ENCODE measurements at places on chromosomes 4 and X.

DNA sequence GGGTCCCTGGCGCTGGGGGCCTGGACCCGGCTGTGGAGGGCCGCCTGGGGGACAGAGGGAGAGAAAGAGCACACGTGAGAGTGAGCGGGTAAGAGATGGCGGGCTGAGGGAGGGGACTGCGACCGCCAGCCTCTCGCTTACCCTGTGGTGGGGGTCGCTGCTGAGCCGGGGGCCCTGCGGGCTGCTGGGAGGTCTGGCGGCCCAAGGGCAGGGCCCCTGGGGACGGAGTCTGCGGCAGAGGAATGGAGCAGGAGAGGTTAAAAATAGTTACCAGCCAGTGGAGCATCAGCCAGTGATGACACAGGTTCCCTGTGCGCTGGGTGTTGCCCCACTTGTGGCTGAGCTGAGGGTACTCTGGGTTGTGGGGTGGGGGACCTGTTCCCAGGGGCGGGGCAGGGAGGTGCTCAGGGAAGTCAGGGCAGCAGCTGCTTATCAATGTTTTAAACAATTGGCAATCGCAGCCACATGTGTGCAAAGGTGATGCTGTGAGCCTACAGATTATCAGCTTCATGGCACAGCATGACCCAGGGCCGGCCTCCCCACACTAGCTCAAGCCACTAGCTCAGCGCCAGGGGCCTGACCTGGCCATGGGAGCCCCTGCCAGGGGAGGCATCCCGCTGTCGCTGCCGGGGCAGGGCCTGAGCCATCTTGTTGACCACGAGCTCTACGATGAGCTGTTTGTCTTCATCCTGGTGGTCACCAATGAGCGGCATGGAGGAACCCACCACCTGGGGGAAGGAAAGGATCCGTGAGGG, 7.5 kb upstream of the TIMP1 start:
- H3K4me3 ChIP-seq, result peak overlapping the region; percentile 21
- DNase-seq, result no peak
- peaks cover 4% of the 10 kb centered on the region for H3K27me3 ChIP-seq
- H3K27ac ChIP-seq, result peak overlapping the region; percentile 5
- peaks cover 23% of the 10 kb centered on the region for H3K36me3 ChIP-seq
- peaks cover 23% of the 10 kb centered on the region for H3K4me1 ChIP-seq

GRCh38 chr4:139795527-139796314, 130.1 kb downstream of the MGST2 start:
- H3K27me3 ChIP-seq, result no peaks in the 10 kb centered on the region
- no peaks in the 10 kb centered on the region for H3K36me3 ChIP-seq
- H3K4me3 ChIP-seq, result no peak overlapping the region
- no peak for DNase-seq

DNA sequence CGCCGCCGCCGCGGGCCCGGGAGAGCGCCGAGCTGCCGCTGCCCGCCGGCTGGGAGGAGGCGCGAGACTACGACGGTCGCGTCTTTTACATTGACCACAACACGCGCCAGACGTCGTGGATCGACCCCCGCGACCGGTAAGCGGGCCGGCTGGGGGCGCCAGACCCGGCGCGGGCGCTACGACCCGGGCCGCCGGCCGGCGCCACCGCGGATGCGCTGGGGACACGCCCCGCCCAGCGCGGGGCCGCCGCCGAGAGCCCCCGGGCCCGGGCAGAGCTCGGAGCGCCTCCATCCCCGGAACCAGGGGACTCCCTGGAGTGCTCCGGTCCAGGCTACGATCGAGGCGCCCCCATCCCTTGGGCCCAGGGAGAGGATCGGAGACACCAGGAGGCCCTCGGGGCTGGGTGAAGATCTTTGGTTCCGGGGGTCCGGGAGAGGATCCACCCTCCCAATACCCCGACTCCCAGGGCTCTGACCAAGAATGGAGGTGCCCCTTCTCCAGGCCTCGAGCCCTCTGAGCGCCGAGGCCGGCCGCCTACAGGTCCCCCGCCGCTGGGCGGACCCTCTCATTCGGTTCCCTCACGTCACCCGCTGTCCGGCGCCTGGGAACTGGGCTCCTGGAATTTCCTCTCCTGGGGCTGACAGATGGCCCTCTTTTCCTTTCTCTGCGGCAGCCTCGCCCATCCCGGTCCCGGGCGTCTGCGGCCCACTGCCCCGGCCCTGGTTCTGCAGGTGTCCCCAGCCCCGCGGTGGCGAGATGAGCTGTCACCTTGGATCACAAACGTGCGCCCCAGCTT, 48.8 kb downstream of the CLDN34 start:
- peaks cover 32% of the 10 kb centered on the region for H3K4me1 ChIP-seq
- peaks cover 5% of the 10 kb centered on the region for H3K36me3 ChIP-seq
- peaks cover 6% of the 10 kb centered on the region for H3K27me3 ChIP-seq
- H3K4me3 ChIP-seq, result peak overlapping the region; percentile 67
- DNase-seq, result no peak
- no peak overlapping the region for H3K27ac ChIP-seq

DNA sequence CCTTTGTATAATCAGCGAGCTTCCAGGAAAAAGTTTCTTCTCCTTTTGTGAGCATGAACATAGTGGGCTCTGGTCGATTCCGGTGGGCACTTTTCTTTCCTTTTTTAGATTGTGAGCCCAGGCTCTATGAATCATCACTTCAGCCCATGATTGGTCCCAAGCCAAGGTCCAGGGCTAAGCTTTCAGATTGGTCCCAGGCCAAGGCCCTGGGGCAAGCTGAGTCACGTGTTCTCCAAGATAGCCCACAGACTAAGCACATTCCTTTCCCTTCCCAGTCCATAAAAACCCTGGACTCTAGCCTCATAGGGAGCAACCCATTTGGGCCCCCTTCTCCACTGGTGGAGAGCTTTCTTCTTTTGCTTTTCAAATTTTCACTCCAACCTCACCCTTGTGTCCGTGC, 430.5 kb downstream of the NAP1L3 start:
- no peaks in the 10 kb centered on the region for H3K36me3 ChIP-seq
- no peak overlapping the region for H3K4me3 ChIP-seq
- H3K4me1 ChIP-seq, result no peaks in the 10 kb centered on the region

- H3K27me3 ChIP-seq, result peaks cover 19% of the 10 kb centered on the region
- no peak overlapping the region for H3K4me3 ChIP-seq
- H3K36me3 ChIP-seq, result peaks cover 2% of the 10 kb centered on the region
Measured at GRCh38 chr4:68250151-68250930, 4.8 kb upstream of the TMPRSS11B start.

DNA sequence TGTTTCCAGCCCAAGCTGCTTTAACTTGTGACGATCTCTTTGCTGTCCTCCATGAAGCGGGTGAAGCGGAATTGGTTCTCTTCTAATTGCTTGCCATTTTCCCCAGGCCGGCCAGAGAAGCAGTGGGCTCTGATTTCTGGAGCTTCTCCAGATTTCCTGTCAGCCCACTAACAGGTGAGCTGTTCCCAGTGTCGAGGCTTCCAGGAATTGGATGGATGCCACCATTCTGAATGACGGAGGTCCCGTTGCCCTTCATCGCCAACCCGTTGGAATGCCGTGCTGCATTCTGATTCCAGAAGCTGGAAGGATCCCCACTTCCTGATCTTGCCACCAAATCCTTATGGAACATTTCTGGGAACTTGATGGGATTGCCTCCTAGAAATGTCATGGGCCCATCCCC, 31.0 kb downstream of the PAGE1 start:
- no peak overlapping the region for H3K4me3 ChIP-seq
- H3K27me3 ChIP-seq, result no peaks in the 10 kb centered on the region
- no peaks in the 10 kb centered on the region for H3K4me1 ChIP-seq
- no peak overlapping the region for H3K27ac ChIP-seq

DNA sequence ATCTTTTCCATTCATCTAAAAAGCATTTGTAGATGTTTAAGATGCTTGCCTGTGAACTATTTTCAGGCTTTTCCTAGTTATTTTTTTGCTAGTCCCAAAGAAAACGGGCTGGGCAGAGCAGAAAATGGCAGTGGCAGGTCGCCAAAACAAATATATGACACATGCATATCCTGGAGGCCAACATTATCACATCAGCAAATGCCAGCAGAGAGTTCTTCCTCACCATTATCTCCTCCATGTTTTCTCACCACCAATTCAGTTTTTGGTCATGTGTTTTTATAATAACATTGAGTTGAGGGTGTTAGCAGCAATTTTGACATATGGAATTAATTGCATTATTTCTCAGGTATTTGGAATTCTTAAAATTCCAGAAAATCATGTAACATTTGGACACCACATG, 97.9 kb upstream of the EOLA2 start:
- H3K27me3 ChIP-seq, result no peaks in the 10 kb centered on the region
- no peak overlapping the region for H3K4me3 ChIP-seq
- no peaks in the 10 kb centered on the region for H3K36me3 ChIP-seq
- H3K4me1 ChIP-seq, result no peaks in the 10 kb centered on the region

DNA sequence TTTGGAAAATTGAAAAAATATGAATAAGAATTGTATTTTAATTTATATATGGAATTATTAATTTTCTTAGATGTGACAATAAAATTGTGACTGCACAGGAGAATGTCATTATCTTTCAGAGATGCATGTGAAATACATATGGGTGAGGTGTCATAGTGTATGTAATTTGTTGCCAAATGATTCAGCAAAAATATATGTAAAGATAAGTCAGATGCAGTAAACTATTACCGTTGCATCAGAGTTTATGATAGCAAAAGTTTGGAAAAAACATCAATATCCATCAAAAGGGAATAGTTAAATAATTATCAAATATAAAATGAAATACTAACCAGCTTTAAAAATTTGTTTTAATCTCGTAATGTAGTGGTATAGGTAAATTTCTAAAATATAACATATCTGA, 10.4 kb upstream of the SLC7A11 start:
- H3K27ac ChIP-seq, result no peak overlapping the region
- no peaks in the 10 kb centered on the region for H3K36me3 ChIP-seq
- H3K4me1 ChIP-seq, result no peaks in the 10 kb centered on the region
- DNase-seq, result no peak

GRCh38 chr4:186724058-186724863, 605 bp upstream of the FAT1 start:
- no peak overlapping the region for H3K27ac ChIP-seq
- no peak overlapping the region for H3K4me3 ChIP-seq
- H3K27me3 ChIP-seq, result peaks cover 60% of the 10 kb centered on the region
- no peaks in the 10 kb centered on the region for H3K36me3 ChIP-seq

GRCh38 chr4:77636902-77637301, 31.3 kb downstream of the CXCL13 start:
- H3K4me3 ChIP-seq, result no peak overlapping the region
- no peak for DNase-seq
- H3K4me1 ChIP-seq, result no peaks in the 10 kb centered on the region
- no peaks in the 10 kb centered on the region for H3K36me3 ChIP-seq

DNA sequence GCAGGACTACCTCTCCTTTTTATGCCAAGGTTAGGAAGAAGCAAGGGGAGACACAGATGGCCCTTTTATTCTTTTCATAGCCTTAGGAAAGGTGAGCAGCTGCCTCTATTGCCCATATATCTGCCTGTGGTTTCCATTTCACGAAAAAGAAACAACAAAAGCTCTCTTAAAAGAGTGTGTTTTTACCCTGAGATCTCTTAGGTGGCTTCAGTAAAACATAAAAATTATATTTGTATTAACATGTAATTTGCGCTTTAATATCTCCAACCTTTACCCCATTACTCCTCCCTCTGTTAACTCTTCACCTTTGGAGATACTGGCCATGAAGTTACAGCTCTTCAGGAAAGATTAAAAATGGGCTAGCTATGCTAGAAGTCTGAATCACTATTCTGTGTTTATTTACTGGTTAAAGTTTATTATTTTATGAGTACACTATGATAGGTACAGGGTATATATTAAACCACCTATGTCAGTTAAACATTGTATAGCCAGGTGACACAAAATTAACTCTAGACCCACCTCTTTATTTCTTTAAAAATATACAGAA, 15.0 kb upstream of the SULT1B1 start:
- peaks cover 3% of the 10 kb centered on the region for H3K4me1 ChIP-seq
- no peaks in the 10 kb centered on the region for H3K36me3 ChIP-seq
- H3K27me3 ChIP-seq, result no peaks in the 10 kb centered on the region
- no peak for DNase-seq

DNA sequence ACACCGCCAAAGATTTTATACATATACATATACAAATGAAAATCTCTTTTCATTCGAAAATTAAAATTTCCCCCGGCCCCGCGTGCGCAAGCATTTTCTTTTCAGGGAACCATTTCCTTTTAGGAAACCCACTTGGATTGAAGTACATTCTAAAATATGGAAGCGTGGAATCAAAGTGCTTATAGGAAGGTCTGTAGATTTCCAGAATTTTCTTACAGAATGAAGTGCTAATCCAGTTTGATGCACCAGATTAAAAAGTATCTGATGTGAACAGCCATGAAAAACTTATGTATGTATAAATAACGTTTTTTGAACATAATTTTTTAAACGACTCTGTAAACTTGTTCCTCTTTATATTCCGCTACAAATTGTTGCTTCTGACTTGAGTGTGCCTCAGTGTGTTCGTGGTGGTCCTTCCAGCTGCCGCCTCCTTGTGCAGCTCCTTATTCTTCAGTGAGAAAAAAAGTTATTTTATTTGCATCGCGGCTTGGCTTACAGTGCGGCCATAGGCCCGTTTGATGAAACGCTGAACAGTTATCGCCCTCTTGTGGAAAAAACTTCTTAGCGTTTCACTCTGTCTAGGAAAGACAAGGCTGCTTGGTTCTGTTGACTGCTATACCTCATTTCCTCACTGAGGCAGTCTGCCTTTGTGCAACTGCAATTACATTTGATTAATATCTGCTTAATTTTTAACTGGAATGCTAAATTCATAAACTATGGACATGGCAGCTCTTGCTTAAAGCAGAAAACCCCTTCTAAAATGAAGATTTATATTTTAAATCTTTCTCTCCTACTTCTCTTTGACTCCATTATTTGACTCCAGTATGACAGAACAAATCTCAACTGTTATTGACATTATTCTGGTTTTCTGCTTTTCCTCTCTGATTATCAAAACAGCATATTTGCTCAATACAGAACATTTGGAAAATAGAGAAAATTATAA, 4.7 kb upstream of the NKX6-1 start:
- no peak overlapping the region for H3K4me3 ChIP-seq
- peak; percentile 44 for DNase-seq
- peaks cover 77% of the 10 kb centered on the region for H3K27me3 ChIP-seq
- peaks cover 2% of the 10 kb centered on the region for H3K36me3 ChIP-seq

GRCh38 chr4:26321373-26322221, 783 bp downstream of the RBPJ start:
- peaks cover 47% of the 10 kb centered on the region for H3K4me1 ChIP-seq
- no peaks in the 10 kb centered on the region for H3K27me3 ChIP-seq
- H3K27ac ChIP-seq, result peak overlapping the region; percentile 97

- H3K27me3 ChIP-seq, result peaks cover 1% of the 10 kb centered on the region
- no peak overlapping the region for H3K4me3 ChIP-seq
- peak; percentile 4 for DNase-seq
- H3K4me1 ChIP-seq, result no peaks in the 10 kb centered on the region
- H3K27ac ChIP-seq, result no peak overlapping the region
Measured at GRCh38 chrX:37060999-37061398, 52.8 kb downstream of the FAM47C start.

GRCh38 chr4:70818921-70819320, 20.8 kb downstream of the GRSF1 start:
- peaks cover 55% of the 10 kb centered on the region for H3K36me3 ChIP-seq
- H3K27ac ChIP-seq, result peak overlapping the region; percentile 51
- peaks cover 12% of the 10 kb centered on the region for H3K4me1 ChIP-seq

DNA sequence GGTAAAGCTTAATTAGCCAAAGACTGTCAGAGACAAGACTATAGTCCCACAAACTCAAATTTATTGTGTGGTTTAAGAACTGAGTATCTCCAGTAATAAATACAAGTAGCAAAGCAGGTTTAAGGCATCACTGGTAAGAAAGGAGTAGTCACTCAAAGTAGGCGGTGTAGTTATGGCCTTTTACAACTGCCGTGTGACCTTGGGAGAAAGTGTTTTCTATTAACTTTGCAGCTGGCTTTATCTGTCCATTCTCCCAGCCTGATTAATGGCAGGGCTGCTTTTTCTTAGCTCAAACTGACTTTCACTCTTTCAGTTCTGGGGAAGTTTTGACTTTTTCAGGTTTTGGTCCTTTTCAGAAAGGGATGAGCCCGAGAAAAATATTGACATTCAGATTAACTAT, 7.4 kb upstream of the PAK3 start:
- H3K4me3 ChIP-seq, result no peak overlapping the region
- H3K4me1 ChIP-seq, result no peaks in the 10 kb centered on the region
- H3K36me3 ChIP-seq, result no peaks in the 10 kb centered on the region
- DNase-seq, result no peak
